ENCODE measurements at places on chromosomes 6 and 20.

DNA sequence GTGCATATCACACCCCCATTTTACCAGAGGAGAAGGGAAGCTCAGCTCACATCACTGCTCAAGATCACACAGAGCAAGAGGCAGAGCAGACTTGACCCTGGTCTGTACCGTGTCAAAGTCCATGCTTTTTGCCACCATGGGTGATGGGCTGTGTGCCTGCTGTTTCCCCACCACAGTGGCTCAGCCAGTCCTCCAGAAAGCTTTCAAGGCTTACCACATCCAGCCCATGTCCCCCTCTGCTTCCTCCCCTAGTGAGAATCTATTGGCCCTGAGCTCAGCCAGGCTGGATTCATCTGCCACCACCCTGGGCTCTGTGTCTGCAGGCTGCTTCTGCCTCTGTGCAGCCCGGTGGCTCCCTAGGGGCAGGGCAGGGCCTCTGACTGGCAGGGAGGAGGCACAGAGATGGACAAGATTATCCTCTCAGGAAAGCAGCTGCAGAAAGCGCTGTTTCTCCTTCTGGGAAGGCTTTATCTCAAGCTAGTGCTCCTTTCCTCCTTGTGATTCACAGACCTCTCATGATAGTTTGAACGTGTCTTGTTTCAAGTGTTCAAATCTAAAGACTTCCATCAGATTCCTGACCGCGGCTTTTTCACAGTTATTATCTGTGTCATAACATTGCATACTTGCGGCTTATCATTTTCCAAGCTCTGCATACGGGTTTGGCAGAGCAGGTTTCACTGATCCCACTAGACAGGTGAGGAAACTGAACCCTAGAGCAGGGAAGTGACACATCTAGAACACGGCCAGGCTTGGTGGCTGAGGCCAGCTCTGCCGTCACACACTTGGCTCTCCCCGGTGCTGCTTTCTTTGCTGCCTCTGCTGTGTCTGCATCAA, 37.4 kb downstream of the VEGFA start:
- peak; percentile 59 for DNase-seq

- DNase-seq: no peak
Observed at GRCh38 chr6:131740161-131740560, 29.3 kb upstream of the CTAGE9 start.

GRCh38 chr20:62117658-62118057, 4.6 kb upstream of the LSM14B start:
- no peak for DNase-seq

DNA sequence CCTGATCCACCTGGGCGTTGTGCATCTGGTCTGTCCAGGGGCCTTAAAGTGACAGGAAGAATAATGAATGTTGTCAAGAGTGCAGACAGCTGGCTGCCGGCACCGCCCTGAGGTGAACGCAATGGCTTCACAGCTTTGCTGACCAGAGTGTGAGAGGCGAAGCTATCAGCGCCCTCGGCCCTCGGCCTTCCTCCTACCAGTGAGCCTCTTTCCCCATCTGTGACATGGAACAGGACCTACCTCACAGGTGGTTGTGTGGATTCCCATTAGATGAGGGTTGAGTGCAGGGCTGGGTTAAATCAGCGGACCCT, 54.8 kb downstream of the CTCFL start:
- DNase-seq: no peak

DNA sequence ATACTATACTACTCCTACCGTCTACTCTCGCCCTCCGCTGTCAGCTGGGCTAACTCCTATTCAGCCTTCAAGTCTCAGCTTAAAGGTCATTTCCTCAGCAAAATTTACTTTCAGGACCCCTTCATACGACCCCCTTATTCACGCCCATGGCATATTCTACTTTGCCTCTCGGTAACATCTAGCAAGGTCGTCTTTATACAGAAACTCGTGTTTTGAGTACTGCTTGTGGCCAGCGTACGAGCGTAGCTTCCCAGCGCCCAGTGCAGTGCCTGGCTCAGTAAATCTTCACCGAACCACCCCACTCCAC, 546 bp downstream of the CRNKL1 start:
- peak; percentile 5 for DNase-seq

- no peak for DNase-seq
Observed at GRCh38 chr6:130032758-130033340, 14.5 kb downstream of the L3MBTL3 start.

DNA sequence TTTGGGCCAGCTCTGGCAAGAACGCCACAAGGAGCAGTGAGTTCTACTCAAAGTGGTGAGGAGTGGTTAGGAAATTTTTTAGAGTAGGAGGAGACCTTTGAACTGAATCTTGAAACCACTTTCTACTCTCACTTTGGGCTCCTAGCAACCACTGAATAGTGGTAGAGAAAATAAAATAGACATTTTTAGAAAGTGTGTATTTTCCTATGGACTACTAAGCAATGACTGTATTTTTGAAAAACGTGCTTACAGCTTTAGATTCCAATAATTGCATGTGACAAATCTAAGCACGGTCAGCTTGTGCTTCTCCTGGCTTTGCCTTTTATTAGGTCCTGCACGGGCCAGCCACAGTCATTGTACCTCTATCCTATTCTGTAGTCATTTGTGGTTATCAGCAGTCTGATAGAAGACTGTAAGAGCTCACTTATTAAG, 8.7 kb upstream of the IFNGR1 start:
- no peak for DNase-seq
